Fibroblast of villous mesenchyme (primary cell): ENCODE measurements at places on chromosomes 2 and 18. TPM values are rescaled to one million over a fixed set of nuclear protein-coding genes. Genes with fewer than 3 reads are reported as not detected.

- DNase-seq = no peak
Measured at GRCh38 chr2:60423505-60423904, 129.9 kb downstream of the BCL11A start.

DNA sequence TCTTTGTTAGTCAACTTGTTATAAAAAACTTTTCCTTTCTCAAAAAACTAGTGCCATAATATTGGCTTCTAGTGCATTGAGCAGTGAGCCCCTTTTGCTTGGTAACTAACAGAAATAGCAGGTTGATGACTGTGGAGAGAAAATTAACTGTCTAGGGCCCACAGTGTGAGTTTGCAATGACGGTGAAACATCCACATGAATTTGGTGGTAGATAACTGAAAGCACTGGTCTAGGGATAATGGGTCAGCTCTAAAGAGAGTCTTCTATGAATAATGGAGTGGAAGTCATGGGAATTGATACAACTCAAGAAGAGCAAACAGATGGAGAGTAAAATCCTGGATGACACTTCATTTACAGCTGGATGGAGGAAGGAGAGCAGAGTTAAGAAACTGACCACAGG, 245.4 kb downstream of the METTL4 start:
- no peak for DNase-seq

DNA sequence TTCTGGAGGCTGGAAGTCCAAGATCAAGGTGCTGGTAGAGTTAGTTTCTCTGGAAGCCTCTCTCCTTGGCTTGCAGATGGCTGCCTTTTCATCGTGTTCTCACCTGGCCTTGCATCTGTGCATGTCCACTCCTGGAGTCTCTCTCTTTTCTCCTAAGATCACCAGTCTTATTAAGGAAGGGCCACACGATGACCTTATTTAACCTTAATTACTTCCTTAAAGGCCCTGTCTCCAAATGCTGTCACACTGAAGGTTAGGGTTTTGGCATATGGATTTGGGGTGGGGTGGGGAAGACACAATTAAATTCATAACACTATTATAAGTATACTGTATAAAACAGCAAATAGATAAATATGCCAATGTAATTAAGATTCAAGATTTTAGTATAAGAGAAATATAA, 402.4 kb upstream of the HS6ST1 start:
- no peak for DNase-seq

- DNase-seq = peak; percentile 23
Measured at GRCh38 chr2:61770746-61771145, 83.1 kb downstream of the FAM161A start.

- no peak for DNase-seq
Measured at GRCh38 chr2:65901756-65902155, 469.4 kb upstream of the SPRED2 start.

- DNase-seq = no peak
Measured at GRCh38 chr2:203438528-203438927, 96.6 kb downstream of the RAPH1 start.

DNA sequence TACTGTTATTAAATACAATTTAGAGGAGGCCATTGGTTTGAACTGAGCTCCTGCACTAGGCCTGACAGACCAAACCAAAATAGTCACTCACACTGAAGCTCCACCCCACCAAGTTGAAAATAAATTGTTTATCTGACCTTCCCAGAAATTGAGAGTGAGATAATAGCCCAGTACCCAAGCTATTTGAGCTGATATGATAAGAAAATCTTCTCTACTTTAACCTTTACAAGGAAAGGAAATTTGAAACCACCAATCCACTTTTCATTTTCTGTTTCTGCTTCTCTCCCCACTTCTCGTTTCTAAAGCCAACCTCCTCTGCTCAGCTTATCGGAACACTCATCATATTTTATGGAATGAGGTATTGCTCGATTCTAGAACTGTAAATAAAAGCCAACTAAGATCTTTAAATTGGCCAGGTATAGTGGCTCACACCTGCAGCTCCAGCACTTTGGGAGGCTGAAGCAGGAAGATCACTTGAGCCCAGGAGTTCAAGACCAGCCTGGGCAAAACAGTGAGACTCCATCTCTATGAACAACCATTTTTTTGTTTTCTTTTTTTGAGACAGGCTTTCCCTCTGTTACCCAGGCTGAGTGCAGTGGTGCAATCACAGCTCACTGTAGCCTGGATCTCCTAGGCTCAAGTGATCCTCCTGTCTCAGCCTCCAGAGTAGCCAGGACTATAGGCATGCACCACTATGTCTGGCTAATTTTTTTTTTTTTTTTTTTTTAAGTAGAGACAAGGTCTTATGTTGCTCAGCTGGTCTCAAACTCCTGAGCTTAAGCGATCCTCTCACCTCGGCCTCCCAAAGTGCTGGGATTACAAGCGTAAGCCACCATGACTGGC, 13.3 kb upstream of the GALM start:
- peak; percentile 53 for DNase-seq

DNA sequence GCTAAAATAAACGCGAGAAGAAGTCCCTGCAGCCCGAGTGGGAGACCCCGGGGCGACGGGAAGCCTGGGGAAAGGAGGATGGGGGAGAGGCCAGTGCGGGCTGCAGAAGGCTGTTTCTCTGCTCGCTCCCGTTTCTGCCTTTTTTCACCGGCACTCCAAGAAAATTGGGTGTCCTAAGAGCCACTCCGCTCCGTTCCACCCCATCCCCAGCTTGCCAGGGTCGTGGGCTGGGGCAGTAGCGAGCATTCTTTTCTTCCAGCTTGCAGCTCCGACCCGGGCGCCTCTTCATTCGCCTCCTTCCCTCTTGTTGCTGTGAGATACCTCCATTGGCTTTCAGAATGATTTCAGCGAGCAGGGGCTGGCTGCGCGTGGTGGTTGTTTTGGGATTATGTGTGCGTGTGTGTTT, 1.1 kb downstream of the HOXD3 start:
- no peak for DNase-seq

DNA sequence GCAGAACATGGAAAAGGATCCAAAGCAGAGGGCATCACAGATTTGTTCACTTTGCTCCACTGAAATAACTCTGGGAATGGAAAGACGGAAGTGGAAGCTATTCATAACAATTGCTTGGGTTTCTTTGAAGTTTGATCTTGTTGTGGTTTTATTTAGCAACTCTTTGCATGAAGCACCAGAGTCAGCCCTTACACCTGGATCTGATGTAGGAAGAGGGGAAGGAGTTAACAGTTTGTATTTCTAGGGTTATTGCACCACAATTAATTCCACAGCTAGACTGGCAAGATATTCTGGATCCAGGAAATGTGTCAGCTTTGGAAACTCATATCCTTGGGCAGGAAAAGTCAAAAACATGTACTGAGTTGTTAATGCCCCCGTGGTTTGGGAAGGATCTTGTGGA, 1143.4 kb downstream of the CNTNAP5 start:
- DNase-seq = peak; percentile 1

DNA sequence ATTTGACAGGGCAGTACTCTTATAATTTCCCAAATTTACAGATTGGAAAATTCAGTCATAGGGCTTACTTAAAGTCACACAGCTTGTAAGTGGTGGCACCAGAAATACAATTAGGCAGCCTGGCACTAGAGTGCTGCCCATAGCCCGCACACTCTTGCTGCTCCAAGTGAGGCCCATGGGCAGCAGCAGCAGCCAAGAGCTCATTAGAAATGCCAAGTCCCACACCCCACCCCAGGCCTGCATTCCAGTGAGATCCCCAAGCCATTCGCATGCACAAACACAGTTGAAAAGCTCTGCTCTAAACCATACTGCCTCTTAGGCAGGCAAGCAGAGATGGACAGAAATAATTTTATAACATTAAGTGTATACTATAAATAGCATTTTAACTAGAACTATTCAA, 379.3 kb upstream of the PKDCC start:
- no peak for DNase-seq

- no peak for DNase-seq
Measured at GRCh38 chr2:95379371-95379831, 23.1 kb upstream of the FAHD2A start.

- DNase-seq = no peak
Measured at GRCh38 chr2:10091182-10091888, 11.1 kb upstream of the CYS1 start.

DNA sequence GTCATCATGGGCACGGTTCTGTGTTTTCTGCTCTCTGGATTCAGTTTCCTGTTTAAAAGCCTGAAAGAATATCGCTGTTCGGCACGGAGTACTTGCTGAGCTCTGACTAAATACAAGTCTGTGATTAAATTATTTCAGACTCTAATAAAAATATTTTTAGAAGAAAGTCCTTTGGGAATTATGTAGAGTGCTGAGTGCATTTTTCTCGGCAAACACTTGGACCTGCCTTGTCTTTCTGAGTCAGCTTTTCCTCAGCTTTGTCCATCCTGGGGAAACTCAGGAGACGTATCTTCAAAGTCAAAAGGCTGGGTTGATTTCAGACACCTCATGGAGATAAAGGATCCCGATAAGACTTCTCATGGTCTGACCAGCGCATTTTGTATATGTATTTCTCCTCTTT, 45.9 kb downstream of the IL1R2 start:
- peak; percentile 56 for DNase-seq

DNA sequence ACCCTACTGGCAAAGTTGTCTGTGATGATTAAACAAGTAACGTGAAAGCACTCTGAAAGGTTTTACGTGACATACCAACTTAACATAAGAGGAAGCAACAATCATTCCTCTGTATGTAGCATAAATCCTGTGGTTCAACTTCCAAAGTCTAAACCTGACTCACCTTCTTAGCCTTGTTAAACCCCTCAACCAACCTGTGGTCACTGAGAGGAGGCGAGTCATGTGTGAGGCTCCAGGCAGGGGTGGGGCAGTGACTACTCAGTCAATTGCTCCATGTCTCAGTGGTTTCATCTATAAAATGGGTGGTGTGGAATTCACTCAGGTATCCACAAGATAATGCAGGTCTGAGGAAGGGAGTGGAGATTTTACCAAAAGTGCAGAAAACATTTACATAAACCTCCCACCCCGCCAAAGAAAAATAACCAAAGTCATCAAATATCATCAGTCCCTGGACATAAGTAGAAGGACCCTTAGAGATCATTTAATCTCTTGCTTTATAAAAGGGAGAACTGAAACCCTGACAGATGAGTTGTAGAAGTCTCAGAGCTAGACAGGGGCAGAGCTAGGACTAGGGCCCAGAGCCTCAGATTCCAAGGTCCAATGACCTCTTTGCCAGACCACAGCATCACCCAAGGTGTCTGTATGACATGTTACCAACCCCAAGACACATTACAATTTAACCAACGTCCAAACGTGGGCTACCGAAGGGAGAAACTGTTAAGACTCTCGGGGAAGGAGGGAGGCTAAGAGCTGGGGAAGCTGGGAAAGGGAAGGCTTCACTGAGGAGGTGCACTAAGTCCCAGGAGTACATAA, 3.7 kb upstream of the PCBP1 start:
- no peak for DNase-seq

- DNase-seq = peak; percentile 87
Measured at GRCh38 chr2:30711646-30712085, 95.6 kb downstream of the CAPN13 start.

DNA sequence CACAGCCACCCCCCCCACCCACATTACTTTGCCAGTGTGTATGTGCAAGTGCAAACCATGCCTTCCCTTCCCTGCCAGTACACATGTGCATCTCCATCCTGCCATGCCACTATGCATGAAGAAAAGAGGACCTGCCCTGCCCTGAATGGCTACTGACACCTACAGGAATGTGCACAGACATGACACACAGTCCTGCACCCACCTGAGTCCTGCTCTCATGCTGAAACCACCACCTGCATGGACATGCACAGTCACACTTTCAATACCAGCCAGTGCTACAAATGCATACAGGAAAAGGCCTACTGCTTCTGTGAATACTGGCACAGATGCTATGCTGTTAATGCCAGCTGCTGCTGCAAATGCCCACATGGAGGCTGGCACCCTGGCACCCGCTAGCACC, 334.4 kb upstream of the DLGAP1 start:
- DNase-seq = no peak

GRCh38 chr18:58929206-58929605, 64.5 kb downstream of the ZNF532 start:
- no peak for DNase-seq

DNA sequence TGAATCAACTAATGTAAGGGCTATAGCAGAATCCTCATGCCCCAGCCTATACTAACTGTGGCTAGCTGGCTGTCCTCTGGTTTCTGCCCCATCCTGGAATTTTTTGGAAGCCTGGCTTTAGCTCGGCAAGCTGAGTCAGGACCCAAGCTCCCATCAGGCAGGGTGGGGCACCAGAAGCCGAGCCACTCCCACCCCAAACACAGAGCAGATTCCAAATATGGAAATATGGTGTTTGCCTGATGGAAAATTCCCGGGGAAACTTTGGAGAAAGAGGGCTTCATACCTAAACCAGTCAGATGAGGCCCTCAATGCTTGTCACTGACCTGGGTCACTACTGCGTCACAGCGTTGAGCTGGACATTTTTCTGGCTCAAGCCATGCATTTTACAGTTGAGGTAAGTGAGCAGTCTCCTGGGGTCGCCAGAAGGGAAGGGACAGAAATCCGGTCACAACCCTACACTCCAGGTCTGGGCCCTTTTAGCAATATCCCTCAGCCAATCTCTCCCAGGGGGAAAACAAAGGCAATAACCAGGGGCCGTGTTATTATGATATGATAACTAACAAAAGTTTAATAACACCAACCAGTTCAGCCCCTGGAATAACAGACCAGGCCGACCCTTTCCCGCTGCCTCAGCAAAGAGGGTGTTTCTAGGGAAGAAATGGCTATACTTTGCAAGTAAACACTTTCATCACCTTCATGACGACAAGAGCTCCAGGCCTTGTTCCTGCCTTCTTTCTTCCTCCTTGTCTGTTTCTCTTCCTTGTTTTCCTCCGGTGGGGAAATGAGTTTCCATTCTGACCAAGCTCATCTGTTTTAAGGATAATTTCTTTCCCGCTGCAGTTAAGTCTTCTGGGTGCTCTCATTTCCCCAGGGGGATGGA, 37.7 kb downstream of the PSD4 start:
- DNase-seq = peak; percentile 94

DNA sequence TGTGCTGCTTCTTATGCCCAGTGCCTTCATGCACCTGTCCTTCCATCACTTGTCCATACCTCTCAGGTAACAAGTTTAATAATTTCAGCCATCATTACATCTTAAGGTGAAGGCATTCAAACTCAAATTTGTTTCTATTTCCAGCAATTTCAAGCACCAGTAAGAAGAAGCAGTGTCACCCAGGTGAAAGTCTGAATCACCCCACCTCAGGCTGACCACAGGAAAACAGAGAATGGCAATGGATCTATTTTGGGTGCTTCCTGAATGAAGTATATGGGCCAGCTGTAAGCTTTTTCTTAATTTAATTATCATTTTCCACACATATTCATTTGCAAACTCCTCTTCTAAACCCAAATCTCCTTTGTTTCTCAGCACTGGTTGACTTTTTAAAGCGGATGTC, 372.7 kb upstream of the SOX11 start:
- DNase-seq = no peak

DNA sequence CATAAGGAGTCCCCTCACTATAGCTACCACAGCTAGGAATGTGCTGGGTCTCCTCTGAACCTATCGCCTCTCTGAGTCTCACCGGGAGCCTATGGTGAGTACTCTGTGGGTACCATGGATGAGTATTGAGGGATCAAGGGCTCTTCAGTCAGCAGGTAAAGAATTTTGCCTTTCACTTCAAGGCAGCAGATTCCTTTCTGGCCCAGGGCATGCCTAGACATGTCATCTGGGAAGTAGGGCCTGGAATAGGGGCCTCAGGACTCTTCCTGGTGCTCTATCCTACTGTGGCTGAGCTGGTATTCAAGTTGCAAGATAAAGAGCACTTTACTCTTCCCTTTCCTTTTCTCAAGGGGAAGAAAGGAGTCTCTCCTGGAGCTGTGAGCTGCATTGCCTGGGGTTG, 85.6 kb upstream of the LHCGR start:
- no peak for DNase-seq

IRS1 gene
- 33.2 and 33.8 TPM in 2 replicates for total RNA-seq

ANKRD62 gene
- not detected in 2 replicates for total RNA-seq

TMEM178A gene
- 0.43 and 1.3 TPM in 2 replicates for total RNA-seq

MAL gene
- not detected in 2 replicates for total RNA-seq

LONRF2 gene
- 0.32 and 1.3 TPM in 2 replicates for total RNA-seq

CCDC178 gene
- total RNA-seq = 0.32 and 0.43 TPM in 2 replicates
